ENCODE measurements at places on chromosomes 1 and 21.
A peak's percentile ranks its signal among the peaks of the same experiment; 100 is the strongest.

GRCh38 chr1:219965285-219966070 is 37.1 kb upstream of the SLC30A10 start:
- DNase-seq: no peak

DNA sequence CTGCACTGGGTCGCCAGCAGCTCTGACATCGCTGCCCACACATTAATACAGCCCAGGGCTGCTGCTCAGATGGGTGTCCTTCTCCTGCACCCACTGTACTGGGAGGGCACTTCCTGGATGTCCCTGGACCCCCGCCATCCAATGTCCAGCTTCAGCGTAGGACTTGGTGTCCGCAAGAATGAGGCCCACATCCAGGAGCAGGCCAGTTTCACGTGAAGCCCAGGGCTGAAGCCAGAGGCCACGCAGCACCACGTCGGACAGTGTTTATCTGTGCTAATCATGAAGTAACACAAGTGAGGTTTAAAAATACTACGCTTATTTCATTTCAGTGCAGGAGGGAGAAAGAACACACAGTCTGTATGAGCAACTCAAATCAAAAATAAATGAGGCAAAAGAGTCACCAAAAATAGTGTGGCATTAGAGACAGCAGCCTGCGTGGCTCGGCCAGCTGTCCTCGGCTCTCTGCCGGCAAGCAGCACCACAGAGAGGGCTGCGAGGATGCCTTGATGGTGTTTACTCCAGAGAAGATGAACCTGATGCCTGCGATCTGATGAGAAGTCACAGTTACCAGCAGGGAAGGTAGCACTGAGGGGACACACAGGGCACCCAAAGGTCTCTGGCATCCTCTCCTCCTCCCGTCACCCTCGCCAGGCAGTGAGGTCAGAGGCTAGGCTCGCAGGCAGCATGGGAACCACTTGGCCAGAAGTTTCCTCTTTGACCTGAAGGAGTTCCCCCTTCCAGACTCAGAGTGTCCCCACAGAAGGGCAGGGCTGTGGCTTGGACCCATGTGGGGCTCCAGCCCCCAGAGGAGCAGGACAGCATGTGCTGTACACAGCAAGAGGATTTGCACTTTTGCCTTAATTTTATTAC is 22.1 kb upstream of the NPHP4 start:
- no peak for DNase-seq

GRCh38 chr1:208231881-208232661 is 12.1 kb downstream of the PLXNA2 start:
- no peak for DNase-seq

GRCh38 chr1:245288796-245289195 is 134.0 kb downstream of the KIF26B start:
- DNase-seq: no peak

DNA sequence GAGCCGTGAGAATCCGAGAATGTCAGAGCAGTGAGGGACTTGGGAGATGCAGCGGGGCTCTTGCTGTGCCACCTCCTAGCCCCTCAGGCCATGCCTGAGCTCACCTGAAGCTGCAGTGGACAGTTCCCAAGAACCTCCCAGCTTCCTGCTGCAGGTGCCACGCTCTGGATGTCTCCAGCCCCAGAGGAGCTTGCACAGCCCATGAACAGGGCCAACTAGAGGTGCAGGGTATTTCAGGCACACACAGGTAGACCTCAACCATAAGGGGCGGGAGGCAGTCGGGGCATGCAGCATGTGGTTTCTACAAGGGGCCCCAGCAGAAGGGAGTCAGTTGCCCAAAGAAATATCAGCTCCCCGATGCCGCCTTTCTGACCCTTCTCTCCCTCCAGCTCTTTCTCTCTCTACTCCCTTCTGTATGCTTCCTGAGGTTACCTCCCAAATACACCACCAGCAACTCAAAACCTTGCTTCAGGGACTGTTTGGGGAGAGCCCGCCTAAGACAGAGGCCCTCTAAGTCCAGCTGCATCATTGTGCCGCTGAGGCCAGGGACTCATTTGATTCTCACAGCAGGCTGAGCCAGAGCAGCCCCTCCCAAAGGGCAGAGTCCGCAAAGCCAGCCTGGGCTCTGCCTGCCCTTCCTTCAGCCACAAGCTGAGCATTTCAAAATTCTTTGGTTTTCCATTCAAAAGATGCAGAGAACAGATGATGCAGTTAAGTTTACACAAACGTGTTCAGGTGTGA is 209.8 kb downstream of the MATN1 start:
- no peak for DNase-seq

DNA sequence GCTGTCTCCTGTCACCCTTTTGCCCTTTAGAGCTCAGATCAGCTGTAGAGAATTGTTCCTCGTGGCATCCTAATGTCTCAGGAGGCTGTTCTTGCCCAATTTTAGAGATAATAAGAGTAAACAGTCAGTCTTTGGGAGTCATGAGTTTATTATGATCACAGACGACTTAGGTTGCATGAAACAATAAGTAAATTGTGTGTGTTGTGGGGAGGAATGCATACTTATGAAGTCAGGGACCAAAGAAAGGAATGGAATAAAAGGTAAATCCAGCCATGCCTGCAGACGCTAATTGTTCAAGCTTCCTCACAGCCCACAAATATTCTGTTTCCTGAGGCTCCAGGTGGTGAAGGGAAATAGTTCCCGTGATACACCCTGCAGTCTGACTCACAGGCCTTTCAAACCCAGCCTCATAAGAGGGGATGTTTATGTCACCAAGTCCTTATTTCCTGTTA is 897 bp downstream of the EPHX4 start:
- peak; percentile 10 for DNase-seq

GRCh38 chr1:68495532-68495931 is 1.4 kb downstream of the DEPDC1 start:
- no peak for DNase-seq

DNA sequence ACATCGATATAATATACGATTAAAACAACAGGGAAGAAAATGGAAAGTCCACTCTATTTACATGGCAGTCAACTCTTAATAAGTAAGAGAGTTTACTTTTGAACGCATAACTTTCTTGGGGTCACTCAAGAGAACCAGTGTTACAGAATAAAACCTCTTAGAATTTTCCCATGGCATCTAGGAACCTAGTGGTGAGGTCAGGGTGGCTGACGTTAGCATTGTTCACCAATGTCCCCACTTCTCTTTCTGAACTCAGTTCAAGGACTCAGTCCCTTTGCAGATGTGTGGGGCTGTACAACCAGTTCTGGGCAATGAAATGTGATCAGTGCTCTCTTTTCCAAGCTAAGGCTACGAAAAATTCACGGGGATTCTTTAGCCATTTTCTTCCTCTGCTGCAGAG is 2.6 kb upstream of the RNF2 start:
- DNase-seq: no peak

GRCh38 chr1:15577691-15578090 is 7.2 kb downstream of the AGMAT start:
- DNase-seq: no peak

GRCh38 chr1:150576794-150577556 is 2.4 kb downstream of the MCL1 start:
- no peak for DNase-seq

- DNase-seq: no peak
Measured at GRCh38 chr1:182570611-182570970, 18.5 kb downstream of the RNASEL start.

- no peak for DNase-seq
Measured at GRCh38 chr1:183033205-183033604, 10.0 kb downstream of the LAMC1 start.

DNA sequence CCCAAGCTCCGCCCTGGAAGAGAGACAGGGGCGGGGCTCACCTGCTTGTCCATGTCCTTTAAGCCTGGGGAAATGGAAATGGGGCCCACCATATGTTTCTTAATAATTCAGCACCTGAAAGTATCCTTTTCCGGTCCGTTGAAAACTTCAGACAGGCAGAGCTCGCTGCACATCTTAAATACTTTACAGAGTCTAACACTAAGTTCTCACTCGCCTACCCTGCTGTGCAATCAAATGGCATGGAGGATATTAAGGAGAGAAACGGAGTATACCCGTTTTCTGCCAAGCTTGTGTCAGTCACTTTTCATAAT is 467 bp upstream of the CC2D1B start:
- DNase-seq: no peak

GRCh38 chr21:34835526-34835925 is 166.7 kb downstream of the CLIC6 start:
- DNase-seq: no peak

- peak; percentile 43 for DNase-seq
Measured at GRCh38 chr1:111032295-111032897, 68.7 kb upstream of the LRIF1 start.

GRCh38 chr1:96792220-96792619 is 70.6 kb downstream of the PTBP2 start:
- no peak for DNase-seq

DNA sequence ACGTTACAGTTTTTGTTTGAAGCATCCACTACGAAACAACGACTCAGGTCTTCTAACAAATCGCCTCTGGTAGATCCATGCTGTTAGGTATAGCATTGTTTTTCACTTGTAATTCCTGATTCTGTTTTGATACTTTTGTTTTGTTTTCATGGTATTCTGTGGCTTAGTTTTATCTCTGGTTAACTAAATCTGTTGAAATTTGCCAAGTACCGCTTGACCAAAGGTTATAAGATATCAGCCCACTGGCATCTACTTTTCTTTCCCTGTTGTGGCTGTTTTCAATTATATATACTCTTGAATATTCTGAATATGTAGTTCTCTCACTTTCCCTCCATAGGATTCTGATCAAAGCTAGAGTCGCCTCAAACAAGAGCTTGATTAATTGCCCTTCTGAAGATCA is 274.8 kb upstream of the C1orf105 start:
- no peak for DNase-seq

- DNase-seq: no peak
Measured at GRCh38 chr1:47438165-47439016, 547 bp downstream of the FOXD2 start.

- DNase-seq: peak; percentile 15
Measured at GRCh38 chr1:244296447-244296846, 155.3 kb downstream of the ADSS2 start.
